ENCODE measurements at places on chromosomes 1 and 21.

GRCh38 chr21:14975136-14975919 is 89.5 kb downstream of the NRIP1 start:
- no peak overlapping the region for H3K4me3 ChIP-seq
- DNase-seq = no peak
- no peaks in the 10 kb centered on the region for H3K4me1 ChIP-seq
- H3K27ac ChIP-seq = no peak overlapping the region
- H3K27me3 ChIP-seq = no peaks in the 10 kb centered on the region

GRCh38 chr1:197919346-197920066 is 2.3 kb downstream of the LHX9 start:
- no peak overlapping the region for H3K27ac ChIP-seq
- DNase-seq = no peak
- H3K36me3 ChIP-seq = no peaks in the 10 kb centered on the region
- H3K27me3 ChIP-seq = peaks cover 79% of the 10 kb centered on the region
- H3K4me1 ChIP-seq = peaks cover 59% of the 10 kb centered on the region

DNA sequence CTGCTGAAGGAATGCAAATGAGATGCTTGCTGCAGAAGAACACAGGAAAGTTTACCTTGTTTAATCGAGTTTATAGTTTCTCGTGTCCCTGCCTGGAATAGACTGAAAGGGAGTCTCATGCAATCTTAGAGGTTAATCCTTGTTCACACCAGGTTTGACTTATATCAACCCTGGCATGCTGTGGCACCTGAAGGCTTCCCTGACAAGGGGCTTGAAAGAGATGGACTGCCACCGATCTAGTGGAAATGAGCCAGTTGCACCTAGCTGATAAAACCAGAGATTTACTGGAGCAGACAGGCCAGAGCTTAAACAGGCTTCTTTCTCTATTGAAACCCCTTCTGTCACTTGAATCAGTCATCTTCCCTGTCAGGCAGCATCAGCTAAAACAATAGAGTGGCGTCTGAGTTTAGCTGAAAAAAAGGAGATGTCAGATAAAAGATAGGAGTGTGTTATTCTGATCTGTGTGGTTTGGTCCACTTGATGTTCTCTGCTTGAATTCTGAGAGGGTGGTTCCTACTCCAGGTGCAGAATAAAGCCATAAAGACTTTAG is 349.7 kb downstream of the RWDD3 start:
- no peaks in the 10 kb centered on the region for H3K4me1 ChIP-seq
- no peaks in the 10 kb centered on the region for H3K36me3 ChIP-seq
- H3K27ac ChIP-seq = no peak overlapping the region
- DNase-seq = no peak
- no peaks in the 10 kb centered on the region for H3K27me3 ChIP-seq
- H3K4me3 ChIP-seq = no peak overlapping the region

GRCh38 chr1:215156232-215156631 is 73.7 kb downstream of the KCNK2 start:
- no peaks in the 10 kb centered on the region for H3K27me3 ChIP-seq
- no peak for DNase-seq
- H3K4me3 ChIP-seq = no peak overlapping the region
- no peaks in the 10 kb centered on the region for H3K4me1 ChIP-seq
- no peaks in the 10 kb centered on the region for H3K36me3 ChIP-seq
- H3K27ac ChIP-seq = no peak overlapping the region

DNA sequence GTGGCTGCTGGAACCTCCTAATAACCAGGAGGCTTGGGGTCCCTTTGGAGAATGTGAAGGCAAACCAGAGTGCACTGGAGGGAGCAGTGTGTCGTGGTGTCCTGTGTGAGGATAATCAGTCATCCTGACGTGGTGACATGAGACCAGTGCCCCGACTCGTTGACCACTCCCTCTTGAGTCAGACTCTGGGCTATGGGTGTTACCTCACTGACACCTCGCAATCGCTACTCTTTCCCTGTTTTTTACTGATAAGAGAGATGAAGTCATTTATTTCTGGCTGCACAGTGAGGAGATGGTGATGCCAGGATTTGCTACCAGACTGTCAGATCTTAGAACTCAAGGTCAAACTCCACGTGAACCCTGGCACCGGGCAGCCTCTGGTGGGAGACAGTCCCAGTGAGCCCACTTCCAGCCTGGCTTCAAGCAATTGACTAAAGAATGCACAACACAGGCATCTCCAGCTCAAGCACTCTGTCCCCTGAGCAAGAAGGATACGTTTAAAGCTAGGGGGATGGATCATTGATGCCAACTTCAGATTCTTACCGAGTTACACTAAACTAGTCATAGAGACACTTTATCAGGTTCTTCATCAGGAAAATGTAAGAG is 30.3 kb downstream of the UBASH3A start:
- no peak for DNase-seq
- peaks cover 3% of the 10 kb centered on the region for H3K4me1 ChIP-seq
- peaks cover 28% of the 10 kb centered on the region for H3K27me3 ChIP-seq
- no peak overlapping the region for H3K4me3 ChIP-seq
- peaks cover 2% of the 10 kb centered on the region for H3K36me3 ChIP-seq

GRCh38 chr21:45128613-45129188 is 54.3 kb downstream of the ADARB1 start:
- no peak overlapping the region for H3K27ac ChIP-seq
- H3K4me3 ChIP-seq = no peak overlapping the region
- peak; percentile 88 for DNase-seq
- H3K4me1 ChIP-seq = peaks cover 13% of the 10 kb centered on the region
- no peaks in the 10 kb centered on the region for H3K27me3 ChIP-seq

DNA sequence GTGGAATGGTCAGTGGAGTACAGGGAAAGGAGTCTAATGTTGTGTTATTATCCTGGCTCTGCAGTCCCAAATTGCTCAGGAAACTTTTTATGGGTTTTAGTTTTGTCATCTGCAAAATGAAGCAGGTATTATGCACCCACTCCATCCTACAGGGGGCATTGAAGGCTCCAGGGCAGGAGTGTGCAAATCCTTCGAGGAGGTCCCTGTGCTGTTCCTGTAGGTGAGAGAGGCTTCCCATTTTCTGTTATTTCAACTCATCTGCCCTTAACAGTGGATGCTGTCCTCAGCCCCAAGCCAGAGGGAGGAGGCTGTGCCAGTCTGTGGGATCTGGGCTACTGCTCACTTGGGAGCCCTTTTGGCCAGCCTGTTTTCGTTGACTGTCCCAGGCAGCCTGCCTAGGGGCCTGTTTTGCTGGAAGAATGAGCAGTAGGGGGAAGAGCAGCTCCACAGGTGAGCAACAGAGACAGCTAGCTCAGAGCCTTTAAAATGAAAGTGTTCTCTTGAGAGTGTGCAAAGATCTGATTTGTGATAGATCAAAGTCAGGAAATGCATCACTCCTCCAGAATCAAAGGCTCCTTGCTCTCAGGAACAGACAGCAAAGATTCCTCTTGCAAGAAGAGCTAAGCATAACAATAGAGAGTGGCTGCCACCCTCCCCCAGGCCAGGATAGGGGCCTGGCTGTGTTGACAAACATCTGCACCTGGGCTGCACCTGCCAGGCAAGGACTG is 317.6 kb upstream of the PROX1 start:
- no peaks in the 10 kb centered on the region for H3K27me3 ChIP-seq
- H3K4me3 ChIP-seq = no peak overlapping the region
- DNase-seq = no peak
- H3K4me1 ChIP-seq = no peaks in the 10 kb centered on the region
- H3K27ac ChIP-seq = no peak overlapping the region
- H3K36me3 ChIP-seq = no peaks in the 10 kb centered on the region

DNA sequence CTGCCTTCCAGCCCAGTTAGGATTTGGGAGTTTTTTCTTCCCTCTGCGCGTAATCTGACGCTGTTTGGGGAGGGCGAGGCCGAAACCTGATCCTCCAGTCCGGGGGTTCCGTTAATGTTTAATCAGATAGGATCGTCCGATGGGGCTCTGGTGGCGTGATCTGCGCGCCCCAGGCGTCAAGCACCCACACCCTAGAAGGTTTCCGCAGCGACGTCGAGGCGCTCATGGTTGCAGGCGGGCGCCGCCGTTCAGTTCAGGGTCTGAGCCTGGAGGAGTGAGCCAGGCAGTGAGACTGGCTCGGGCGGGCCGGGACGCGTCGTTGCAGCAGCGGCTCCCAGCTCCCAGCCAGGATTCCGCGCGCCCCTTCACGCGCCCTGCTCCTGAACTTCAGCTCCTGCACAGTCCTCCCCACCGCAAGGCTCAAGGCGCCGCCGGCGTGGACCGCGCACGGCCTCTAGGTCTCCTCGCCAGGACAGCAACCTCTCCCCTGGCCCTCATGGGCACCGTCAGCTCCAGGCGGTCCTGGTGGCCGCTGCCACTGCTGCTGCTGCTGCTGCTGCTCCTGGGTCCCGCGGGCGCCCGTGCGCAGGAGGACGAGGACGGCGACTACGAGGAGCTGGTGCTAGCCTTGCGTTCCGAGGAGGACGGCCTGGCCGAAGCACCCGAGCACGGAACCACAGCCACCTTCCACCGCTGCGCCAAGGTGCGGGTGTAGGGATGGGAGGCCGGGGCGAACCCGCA is at the start of gene PCSK9:
TSS of gene PCSK9 (plus strand) at position 207 of the 741 bp plus-strand sequence. CDS start at position 497, 290 bp downstream.
- no peaks in the 10 kb centered on the region for H3K4me1 ChIP-seq
- DNase-seq = no peak
- H3K27me3 ChIP-seq = peaks cover 8% of the 10 kb centered on the region

DNA sequence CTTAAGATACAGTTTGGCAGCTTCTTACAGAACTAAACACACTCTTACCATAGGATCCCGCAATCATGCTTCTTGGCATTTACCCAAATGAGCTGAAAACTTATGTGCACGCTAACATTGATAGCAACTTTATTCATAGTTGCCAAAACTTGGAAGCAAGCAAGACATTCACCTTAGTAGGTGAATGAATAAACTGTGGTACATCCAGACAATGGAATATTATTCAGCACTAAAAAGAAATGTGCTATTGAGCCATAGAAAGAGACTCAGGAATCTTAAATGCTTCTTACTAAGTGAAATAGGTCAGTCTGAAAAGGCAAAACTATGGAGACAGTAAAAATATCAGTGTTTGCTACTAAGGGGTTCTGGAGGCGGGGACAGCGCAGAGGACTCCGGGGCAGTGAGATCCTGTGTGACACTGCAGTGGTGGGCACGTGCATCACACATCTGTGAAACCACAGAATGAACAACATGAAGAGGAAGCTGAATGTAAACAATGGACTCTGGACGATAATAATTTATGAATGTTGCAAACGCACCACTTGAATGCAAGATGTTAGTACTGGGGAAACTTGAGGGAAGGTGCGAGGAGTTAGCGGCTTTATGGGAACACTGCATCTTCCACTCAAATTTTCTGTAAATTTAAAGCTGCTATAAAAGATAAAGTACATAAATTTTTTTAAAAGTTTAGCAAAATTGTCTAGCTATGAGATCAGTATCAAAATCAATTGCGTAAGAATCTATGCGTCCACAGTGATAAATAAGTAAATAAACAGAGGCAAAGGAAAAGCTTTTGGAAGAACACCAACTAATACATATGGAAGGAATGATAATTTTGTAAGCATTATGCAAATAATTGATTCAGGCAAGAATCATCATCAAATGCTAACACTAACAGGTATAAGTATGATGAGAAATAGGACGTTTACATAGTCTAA is 15.4 kb upstream of the SPATC1L start:
- no peak overlapping the region for H3K27ac ChIP-seq
- H3K27me3 ChIP-seq = no peaks in the 10 kb centered on the region
- DNase-seq = no peak
- peaks cover 15% of the 10 kb centered on the region for H3K36me3 ChIP-seq

- no peaks in the 10 kb centered on the region for H3K4me1 ChIP-seq
- no peak overlapping the region for H3K27ac ChIP-seq
- no peak overlapping the region for H3K4me3 ChIP-seq
- DNase-seq = no peak
- no peaks in the 10 kb centered on the region for H3K36me3 ChIP-seq
These were observed 188.9 kb upstream of the PLXNA2 start for GRCh38 chr1:208433086-208433485.

GRCh38 chr1:36225283-36225899 is 1.1 kb downstream of the THRAP3 start:
- H3K4me3 ChIP-seq = peak overlapping the region; percentile 78
- peak overlapping the region; percentile 95 for H3K27ac ChIP-seq
- no peak for DNase-seq

DNA sequence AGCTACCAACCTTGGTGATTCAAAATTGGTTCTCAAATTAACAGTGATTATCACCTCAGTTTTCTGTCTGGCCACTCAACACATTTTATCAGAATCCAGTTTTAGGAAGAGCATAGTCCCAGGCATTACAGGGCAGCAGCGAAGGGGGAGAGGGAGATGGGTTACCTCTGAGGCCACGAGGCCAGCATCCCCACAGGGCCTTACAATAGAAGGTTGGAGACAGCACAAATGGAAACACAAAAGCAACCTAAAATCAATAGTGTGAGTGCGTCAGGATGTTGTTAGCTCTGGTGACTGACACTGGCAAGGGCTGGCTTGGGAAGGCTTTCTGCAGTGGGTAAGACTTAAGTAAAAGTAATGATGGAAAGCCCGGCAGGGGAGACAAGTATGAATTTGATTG is 79.5 kb downstream of the JAK1 start:
- H3K4me3 ChIP-seq = no peak overlapping the region
- H3K4me1 ChIP-seq = peaks cover 64% of the 10 kb centered on the region
- peaks cover 7% of the 10 kb centered on the region for H3K36me3 ChIP-seq
- no peaks in the 10 kb centered on the region for H3K27me3 ChIP-seq

GRCh38 chr1:85502171-85502570 is 37.2 kb upstream of the DDAH1 start:
- H3K36me3 ChIP-seq = no peaks in the 10 kb centered on the region
- H3K27me3 ChIP-seq = no peaks in the 10 kb centered on the region
- DNase-seq = no peak
- no peak overlapping the region for H3K4me3 ChIP-seq

- peak; percentile 9 for DNase-seq
- H3K27ac ChIP-seq = no peak overlapping the region
- no peak overlapping the region for H3K4me3 ChIP-seq
- peaks cover 16% of the 10 kb centered on the region for H3K4me1 ChIP-seq
- H3K36me3 ChIP-seq = no peaks in the 10 kb centered on the region
These were observed 25.0 kb downstream of the MCOLN2 start for GRCh38 chr1:84971957-84972356.

DNA sequence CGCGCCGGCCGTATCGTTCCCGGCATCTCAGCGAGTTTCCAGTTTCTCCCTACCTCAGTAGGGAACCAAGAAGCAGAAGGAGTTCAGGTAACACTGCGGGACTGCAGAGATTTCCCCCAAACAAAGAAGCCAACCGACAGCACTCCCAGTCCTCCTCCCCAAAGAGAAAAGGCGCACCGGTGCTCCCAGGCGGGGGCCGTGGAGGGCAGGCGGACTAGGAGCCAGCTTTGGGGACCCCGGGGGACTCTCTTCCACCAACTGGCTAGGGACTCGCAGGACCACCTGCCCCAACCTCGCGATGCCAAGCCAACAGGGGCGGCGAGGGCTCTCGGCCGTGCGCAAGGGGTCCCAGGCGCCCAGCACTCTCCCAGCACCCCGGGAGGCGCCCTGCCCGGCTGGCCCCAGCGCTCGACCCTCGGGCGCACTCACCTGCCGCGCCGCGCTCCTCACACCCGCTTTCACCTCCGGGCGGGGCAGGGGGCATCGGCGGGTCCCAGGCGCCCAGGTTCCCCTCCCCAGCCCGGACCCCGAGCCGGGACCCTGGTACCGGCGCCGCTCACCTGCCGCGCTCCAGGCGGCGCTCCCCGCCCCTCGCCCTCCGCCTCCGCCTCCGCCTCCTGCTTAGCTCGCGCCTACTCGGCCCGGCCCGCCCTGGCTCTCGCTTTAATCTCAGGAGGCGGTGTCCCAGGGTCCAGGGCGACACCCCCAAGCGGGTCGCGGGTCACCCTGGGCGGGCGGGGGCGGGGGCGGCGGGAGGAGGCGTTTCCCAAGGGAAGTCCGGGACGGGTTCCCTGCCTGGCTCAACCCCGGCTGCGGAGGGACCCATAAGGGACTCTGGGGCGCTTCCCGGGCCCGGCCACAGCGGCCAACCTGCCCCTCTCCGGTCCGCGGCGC is at the start of gene TMPRSS2:
TSS of gene TMPRSS2 (minus strand) at position 638 of the 894 bp plus-strand sequence. CDS start 10,025 bp downstream, outside the sequence.
- no peak within 1 kb of the TSS for H3K27ac ChIP-seq
- no peak within 1 kb of the TSS for H3K4me3 ChIP-seq
- H3K4me1 ChIP-seq = no peaks in the 10 kb centered on the region
